ENCODE measurements at places on chromosomes 3 and 15. TPM values are rescaled to one million over a fixed set of nuclear protein-coding genes. Genes with fewer than 3 reads are reported as not detected.

Gene HRH1
- 2.9 TPM for polyA plus RNA-seq

Gene CHRNA5
- polyA plus RNA-seq, result 1.4 TPM

GRCh38 chr15:58549785-58550074, 117.9 kb downstream of the LIPC start:
- DNase-seq, result no peak

- DNase-seq, result no peak
These were observed 64.2 kb downstream of the HACD2 start for GRCh38 chr3:123520656-123521055.

GRCh38 chr3:185658943-185659342, 72.8 kb downstream of the SENP2 start:
- DNase-seq, result no peak

DNA sequence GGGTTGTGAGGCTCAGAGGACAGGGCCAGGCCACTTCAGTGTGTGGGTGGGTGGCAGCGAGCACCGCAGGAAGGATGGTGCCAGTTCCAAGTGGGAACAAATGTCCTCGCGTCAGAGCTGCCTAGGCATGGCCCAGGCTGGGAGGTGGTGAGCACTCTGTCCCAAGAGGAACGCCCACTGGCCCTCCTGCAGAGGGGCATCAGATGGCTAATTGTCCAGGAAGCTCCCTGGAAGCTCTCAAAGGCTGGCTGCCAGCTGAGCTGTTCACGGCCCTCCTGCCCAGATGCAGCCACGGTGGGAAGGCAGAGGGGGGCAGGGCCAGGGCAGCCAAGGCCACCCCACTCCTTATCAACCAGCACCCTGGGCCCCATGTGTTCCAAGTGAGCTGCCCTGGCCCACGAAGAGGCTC, 55.2 kb downstream of the IQSEC1 start:
- peak; percentile 50 for DNase-seq

DNA sequence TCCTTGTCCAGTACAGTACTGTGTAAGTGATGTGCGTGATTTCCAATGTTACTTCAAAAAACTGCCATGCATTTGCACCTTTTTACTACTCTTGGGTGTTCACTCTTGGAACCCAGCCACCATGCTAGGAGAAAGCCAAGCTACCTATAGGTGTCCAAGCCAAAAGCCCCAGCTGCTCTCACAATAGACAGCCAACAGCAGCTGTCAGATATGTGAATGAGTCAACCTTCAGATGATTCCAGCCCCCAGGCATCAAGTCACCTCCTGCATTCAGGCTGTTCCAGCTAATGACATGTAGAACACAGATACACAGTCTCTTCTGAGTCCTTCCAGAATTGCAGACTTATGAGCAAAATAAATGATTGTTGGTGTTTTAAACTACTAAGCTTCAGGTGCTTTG, 417.7 kb upstream of the TGFBR2 start:
- peak; percentile 52 for DNase-seq

- no peak for DNase-seq
These were observed 116.2 kb upstream of the NECTIN3 start for GRCh38 chr3:110955301-110955880.

DNA sequence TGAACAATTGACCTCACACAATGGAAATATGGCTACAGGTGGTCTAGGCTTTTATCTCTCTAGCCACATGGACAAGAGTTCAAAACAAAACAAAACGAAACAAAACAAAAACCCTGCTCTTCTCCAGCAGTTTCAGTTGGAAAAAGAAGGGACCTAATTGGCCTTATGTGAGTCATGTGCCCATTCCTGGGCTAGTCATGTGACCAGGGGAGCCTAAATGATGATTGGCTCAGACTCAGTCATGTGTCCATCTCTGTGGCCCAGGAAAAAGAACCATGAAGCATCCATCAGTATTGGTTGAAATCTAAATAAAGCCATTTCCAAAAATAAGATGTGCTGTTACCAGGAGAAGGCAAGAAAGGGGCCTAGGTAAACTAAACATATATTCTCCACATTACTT, 96.8 kb downstream of the ANXA2 start:
- no peak for DNase-seq

- DNase-seq, result peak; percentile 90
These were observed 140.1 kb downstream of the SMAD6 start for GRCh38 chr15:66841953-66842681.

DNA sequence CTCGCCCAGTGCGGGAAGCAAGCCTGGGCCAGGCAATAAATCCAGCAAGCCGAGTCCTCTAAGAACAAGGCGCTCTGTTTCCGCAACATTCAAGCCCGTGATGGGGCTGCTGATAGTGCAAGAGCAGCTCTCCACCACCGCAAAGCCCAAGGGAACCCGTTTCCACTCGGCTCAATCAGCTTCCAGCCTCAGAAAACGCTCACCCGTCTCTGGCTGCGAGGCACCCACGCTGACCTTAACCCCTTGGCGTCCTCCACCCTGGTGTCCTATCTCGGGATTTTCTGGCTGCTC, 17.8 kb downstream of the SPATA12 start:
- peak; percentile 78 for DNase-seq

DNA sequence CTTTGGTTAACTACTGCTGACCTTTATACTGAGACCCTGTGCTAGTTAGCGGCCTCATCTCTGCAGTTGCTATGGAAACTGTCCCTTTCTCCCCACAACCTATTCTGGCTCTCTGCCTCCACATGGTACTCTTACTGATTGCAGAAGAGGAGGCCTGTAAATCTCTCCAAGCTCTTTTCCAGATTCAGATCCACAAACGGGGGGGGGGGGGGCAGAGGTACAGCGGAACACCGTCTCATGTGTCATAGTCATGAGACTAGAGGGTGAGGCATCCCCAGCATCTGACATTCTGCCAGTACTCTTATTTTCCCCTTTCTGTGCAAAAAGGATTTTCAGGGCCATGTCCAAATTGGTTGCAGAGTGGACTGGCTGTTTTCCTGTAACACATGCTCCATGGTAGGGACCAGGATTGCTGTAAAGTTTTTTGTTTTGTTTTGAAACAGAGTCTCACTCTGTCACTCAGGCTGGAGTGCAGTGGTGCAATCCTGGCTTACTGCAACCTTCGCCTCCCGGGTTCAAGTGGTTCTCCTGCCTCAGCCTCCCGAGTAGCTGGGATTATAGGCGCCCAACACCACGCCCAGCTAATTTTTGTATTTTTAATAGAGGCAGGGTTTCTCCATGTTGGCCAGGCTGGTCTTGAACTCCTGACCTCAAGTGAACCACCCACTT, 8.3 kb upstream of the MAP1A start:
- DNase-seq, result peak; percentile 81

Measured in muscle of leg (tissue), 16 donors.